ENCODE measurements at places on chromosomes 3 and 15.

- no peak for DNase-seq
These were observed 45.4 kb upstream of the DLG1 start for GRCh38 chr3:197343656-197344408.

DNA sequence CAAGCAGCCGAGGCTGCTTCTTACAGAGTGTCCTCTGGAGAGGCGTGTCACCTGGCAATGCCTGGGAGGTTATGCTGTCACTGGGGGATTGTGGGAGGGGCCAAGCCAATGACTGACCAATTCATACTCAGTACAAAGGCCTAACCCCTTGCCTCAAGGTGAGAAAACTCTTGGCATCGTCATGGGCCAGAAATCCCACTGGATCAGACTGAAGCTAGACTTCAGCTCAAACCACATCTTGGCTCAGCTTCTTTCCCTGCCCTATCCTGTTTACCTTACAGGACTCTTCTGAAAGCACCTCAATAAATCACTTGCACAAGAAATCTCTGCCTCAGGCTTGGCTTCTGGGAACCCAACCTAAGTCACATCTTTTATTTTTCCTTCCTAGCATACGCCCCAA is 9.5 kb downstream of the ANAPC13 start:
- no peak for DNase-seq

GRCh38 chr15:46170326-46170725 is 535.5 kb downstream of the SQOR start:
- DNase-seq: no peak

GRCh38 chr3:87873136-87873535 is 185.7 kb downstream of the CGGBP1 start:
- DNase-seq: no peak

GRCh38 chr3:192063570-192063969 is 602.6 kb downstream of the PYDC2 start:
- no peak for DNase-seq

- no peak for DNase-seq
These were observed 36.6 kb downstream of the CCK start for GRCh38 chr3:42229266-42229941.

- DNase-seq: no peak
These were observed 75.3 kb downstream of the STXBP5L start for GRCh38 chr3:120983321-120983665.

DNA sequence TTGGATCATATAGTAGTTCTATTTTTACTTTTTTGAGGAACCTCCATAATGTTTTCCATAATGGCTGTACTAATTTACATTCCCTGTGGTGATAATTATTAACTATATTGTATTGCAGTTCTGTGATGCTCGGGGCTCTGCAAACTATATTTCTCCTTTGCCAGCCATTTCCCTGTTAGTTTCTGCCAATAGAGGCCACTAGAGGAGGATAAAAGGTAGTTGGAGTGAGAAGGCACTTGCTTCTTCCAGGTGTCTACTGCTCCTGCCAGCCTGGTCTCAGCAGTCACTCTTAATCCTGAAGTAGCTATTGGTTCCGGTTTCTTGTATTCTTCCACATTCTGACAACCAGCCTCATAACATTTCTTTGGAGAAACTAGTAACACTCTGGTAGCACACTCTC is 233.9 kb upstream of the GBE1 start:
- no peak for DNase-seq

- no peak for DNase-seq
These were observed 21.9 kb upstream of the ATP8B4 start for GRCh38 chr15:50140983-50141382.
